ENCODE measurements at places on chromosomes 16 and 17. TPM values are rescaled to one million over a fixed set of nuclear protein-coding genes. Genes with fewer than 3 reads are reported as not detected.

- no peak overlapping the region for H3K27ac ChIP-seq
- no peak for DNase-seq
- no peaks in the 10 kb centered on the region for H3K36me3 ChIP-seq
- no peaks in the 10 kb centered on the region for H3K4me1 ChIP-seq
- H3K27me3 ChIP-seq = no peaks in the 10 kb centered on the region
- no peak overlapping the region for H3K4me3 ChIP-seq
Observed at GRCh38 chr17:18129041-18129502, 20.5 kb downstream of the MYO15A start.

DNA sequence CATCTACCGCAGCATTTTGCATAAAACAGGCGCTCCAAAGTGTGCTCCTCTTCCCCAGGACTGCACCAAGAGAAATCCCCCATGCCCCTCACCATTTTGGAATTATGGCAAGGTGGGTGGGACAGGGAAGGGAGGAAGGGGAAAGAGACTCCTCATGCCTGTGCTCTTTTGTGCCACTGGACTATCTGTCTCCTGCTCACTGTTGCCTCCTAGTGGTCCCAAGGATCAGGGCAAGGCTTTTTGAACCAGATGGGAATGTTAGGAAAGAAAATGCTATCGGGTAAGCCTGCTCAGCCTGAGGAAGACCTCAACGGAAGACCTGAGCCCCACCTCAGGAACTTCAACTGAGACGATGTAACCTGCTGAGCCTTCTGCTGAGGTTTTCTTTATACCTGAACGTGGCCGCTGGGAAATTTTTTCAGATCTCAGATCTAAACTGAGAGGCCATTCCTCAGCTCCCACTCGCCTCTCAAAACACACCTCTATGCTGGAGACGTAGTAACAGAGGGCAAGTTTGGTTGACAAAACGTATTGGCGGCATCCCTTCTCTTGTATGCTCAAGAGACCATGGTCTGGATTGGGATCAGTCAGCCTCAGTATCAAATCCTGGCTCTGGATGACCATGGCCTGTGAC is 58.3 kb downstream of the SPACA3 start:
- H3K27ac ChIP-seq = no peak overlapping the region
- no peak overlapping the region for H3K4me3 ChIP-seq
- no peaks in the 10 kb centered on the region for H3K4me1 ChIP-seq
- no peaks in the 10 kb centered on the region for H3K36me3 ChIP-seq
- DNase-seq = no peak

- peaks cover 45% of the 10 kb centered on the region for H3K27me3 ChIP-seq
- H3K27ac ChIP-seq = no peak within 1 kb of the TSS
- no peak within 1 kb of the TSS for H3K4me3 ChIP-seq
- no peak for DNase-seq
Observed at GRCh38 chr17:82358465-82359350, at the start of gene TEX19. TSS of gene TEX19 (plus strand) at chr17:82359247. CDS start at chr17:82362151, 2,904 bp downstream.

DNA sequence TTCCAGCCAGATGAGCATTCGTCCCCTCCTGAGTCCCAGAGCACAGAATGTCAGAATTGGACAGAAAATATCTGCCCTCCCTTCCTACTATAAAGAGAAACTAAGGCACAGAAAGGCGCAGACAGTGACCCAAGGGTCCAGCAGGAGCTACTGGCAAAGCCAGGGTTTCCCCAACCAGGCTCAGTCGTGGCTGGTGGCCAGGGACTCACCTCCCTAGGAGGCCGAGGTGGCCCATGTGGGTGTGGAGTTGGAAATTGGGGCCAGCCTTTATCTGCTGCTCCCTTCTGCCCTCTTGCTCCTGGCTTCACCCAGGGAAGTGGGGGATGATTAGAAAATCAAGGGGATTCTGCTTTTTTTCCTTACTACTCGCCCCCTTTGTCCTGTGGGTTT is 1.1 kb downstream of the DRC7 start:
- H3K27ac ChIP-seq = no peak overlapping the region
- H3K4me1 ChIP-seq = no peaks in the 10 kb centered on the region
- no peaks in the 10 kb centered on the region for H3K36me3 ChIP-seq
- DNase-seq = no peak
- no peak overlapping the region for H3K4me3 ChIP-seq

DNA sequence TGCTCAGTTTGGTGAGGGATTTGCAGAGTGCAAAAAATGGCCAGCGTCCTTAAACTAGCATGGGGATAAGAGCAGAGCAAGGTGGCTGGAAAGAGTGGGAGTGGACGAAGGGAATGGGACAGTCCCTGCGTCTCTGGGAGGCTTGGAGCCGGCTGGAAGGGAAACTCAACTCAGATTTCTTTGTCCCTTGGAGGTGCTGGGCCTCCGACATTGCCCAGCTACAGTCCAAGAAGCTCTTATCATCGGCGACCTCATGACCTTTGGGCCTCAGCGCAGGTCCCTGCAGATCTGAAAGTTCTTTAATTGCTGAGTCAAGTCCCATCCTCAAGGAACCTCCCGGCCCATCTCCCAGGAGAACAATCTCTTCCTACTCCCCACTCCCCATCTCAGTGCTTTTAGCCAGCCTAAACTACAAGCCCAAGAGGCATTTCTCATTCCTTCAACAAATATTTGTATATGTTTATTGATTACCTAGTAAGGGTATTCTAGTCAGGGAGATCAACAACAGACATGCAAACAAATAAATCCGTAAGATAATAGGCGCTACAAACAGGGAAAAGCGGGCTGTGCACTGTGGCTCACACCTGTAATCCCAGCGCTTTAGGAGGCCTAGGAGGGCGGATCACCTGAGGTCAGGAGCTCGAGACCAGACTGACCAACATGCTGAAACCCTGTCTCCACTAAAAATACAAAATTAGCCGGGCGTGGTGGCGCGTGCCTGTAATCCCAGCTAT is 985 bp upstream of the TMEM107 start:
- no peaks in the 10 kb centered on the region for H3K36me3 ChIP-seq
- DNase-seq = no peak
- no peaks in the 10 kb centered on the region for H3K27me3 ChIP-seq
- peaks cover 51% of the 10 kb centered on the region for H3K4me1 ChIP-seq
- peak overlapping the region; percentile 77 for H3K4me3 ChIP-seq

The CHP2 gene
- not detected for total RNA-seq

The CRHR1 gene
- not detected for total RNA-seq

The KANSL1 gene
- 23.7 TPM for total RNA-seq

The CORO6 gene
- total RNA-seq = 101 TPM
